GM18507 (cell line): ENCODE measurements at places on chromosomes 2 and 18.

GRCh38 chr2:217746808-217747207 lies 256.0 kb downstream of the TNS1 start:
- no peak for DNase-seq

GRCh38 chr18:25467226-25467987 lies 115.4 kb upstream of the ZNF521 start:
- no peak for DNase-seq

- DNase-seq = no peak
Measured at GRCh38 chr2:88400037-88400767, 52.3 kb downstream of the FOXI3 start.

- no peak for DNase-seq
Measured at GRCh38 chr18:74896390-74896991, 298.8 kb downstream of the ZNF407 start.

DNA sequence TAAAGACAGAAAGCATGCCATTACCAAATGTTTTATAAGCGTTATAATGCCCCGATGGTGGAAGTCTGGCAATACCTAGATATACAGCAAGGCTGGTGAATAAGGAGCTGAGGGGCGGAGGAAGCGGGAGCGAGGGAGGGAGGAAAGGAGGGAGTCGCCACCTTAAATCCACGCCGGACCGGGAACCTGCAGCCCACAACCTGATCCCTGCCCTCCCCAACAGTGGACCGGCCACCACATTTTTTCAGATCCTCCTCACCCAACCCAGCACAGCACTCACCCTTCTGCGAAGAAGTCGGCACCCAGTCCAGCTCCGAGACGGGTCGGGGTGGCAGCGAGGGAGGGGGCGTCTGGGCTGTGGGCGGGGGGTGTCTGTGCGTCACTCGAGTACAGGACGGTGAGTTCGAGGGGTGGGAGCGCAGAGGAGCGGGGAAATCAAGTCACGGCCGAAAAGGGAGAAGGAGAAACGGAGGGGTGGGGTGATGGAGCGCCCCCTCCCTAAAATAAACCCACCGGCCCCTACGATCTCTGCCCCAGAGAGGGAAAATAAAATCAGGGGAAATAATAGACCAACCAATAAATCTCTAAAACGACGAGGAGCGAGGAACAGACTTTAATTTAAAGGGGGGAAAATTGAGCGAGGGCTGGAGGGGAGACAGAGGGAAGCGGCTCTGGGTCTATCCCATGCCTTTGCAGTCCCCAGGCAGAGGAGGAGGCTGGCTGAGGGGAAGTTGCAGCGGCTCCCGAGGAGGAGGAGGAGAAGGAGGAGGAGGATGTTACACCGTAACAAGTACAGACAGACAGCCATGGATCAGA lies 96.5 kb upstream of the SERTAD2 start:
- no peak for DNase-seq

GRCh38 chr2:40244251-40244650 lies 207.6 kb downstream of the SLC8A1 start:
- no peak for DNase-seq

GRCh38 chr2:111665551-111666116 lies 218.4 kb downstream of the ANAPC1 start:
- DNase-seq = no peak

- no peak for DNase-seq
Measured at GRCh38 chr2:235373171-235373570, 120.7 kb upstream of the AGAP1 start.

- no peak for DNase-seq
Measured at GRCh38 chr2:100182494-100183361, 40.3 kb upstream of the AFF3 start.

- DNase-seq = no peak
Measured at GRCh38 chr2:57864926-57865325, 181.7 kb upstream of the VRK2 start.

GRCh38 chr18:59729781-59730180 lies 32.6 kb upstream of the CCBE1 start:
- DNase-seq = no peak

DNA sequence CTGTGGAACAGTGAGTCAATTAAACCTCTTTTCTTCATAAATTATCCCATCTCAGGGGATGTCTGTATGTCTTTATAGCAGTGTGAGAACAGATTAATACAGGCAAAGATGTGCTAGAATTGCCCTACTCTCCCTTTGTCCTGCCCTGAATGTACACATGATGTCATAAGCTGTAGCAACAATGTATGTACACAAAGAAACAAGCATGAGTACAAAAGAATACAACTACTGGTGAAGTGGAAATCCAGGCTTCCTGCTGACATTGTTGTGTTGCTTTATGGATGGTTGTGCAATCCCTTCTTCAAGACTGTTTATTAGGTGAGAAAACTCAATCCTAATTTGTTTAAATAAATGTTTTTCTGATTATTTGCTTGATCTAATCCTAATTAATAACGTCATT lies 446.6 kb downstream of the DSC3 start:
- DNase-seq = no peak

DNA sequence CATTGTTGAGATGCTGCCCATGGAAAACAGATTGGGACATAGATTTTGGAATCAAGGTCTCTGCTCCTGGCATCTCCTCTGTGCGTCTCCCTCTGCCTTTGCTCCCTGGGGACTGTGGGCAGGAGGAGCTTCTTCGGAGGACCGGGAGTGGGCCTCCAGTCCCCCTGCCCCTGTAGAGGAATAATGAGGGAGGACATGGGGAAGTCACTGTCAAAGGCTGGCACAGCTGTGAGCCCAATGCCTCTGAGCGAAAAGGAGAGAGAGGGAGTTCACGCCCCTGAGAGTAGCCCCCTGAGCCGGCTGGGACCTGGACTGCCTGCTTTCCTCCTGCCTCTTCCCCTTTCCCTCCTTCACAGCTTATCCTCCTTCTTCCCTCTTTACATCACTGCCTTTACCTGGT lies 195.0 kb downstream of the LOXHD1 start:
- no peak for DNase-seq

- no peak for DNase-seq
Measured at GRCh38 chr18:14577971-14578370, 34.6 kb upstream of the POTEC start.

DNA sequence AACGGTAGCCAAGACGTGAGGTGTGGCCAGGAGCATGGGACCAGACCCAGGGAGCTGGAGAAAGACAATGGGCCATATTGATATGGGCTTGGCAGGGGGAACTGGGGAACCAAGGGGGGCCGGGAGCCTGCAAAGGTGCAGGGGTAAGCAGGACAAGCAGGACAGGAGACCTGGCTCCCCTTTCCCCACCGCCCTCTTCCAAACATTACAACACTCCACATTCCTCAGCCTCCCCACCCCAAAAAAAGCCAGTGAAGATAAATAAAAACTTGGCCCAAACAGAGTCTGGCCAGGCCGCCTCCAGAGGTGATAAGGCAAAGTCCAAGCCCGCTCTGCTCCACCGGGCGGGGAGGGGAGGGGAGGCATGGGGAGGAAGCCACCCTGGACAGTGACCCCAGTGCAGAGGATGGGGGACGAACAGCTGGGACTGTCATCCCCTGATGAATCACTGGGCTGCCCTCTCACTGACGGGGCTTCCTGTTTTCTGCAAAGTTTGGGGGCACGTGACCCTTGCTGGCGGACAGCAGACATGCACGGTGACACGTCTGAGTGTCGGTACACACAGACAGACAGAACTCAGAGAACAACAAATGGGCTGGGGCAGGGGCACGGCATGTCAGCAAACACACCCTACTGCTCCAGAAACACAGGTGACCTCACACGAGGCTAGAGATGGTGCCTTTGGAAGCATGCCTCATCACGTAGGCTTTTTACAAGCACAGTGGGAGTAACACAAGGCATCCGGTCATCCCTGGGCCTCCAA lies 100.2 kb downstream of the TNS1 start:
- no peak for DNase-seq

DNA sequence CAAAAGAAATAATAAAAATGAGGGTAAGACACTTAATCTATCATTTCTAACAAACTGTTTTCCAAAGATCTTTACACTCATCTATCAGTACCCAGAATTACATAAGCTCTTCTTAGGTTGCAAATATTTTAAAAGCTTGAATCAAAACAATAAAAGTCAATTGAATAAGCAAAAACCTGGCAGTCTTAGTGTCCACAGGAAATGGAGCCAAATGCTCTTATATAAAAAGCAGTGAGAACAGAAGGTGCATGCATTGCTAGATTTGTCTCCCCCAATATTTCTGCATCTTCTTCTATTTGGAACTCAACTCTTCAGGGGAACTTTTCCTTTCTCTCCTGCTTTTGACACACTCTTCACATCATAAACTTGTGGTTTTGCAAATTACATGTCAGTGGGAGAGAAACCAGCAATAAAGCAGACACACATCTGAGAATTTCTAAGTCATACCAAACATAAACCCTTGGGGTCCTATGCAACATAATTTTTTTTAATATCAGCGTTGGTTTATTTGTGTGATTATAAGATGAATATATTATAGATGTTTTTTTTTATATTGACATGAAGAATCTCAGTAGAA lies 343.9 kb upstream of the ACVR2A start:
- no peak for DNase-seq

DNA sequence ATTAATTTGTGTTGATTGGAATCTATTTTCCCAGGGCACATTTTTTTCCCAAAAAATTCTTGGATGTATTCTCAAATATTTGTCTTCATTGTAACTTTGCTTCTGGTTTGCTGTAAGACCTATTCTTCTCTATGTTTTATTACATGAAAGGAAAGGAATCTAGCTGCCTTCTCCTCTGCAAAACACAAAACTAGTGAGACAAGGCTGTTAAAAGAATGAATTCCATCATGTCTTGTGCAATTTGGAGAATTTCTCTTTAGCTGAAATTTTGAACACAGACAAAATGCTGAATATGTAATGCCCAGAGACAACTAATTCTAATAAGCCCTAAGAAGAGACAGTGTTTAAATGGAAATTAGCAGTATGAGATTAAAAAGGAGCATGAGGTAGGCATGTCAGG lies 275.9 kb downstream of the CDH20 start:
- DNase-seq = no peak

DNA sequence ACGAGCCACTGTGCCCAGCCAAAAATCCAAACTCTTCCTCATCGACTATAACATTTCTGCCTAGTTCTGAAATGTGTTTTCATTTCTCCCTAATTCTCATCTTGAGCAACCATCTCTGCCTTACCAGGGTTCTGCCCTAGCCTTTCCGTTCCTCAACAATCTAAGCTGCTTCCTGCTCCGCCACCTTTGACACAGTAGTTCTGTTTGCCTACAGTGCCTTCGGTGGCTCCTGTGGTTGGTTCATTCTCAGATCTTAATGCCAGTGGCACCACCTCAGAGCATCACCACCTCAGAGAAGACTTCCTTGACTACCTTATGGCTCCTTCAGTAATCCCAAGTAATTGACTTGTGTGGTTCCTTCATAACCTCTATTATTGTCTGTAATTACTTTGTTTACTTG lies 3.8 kb downstream of the SOCS6 start:
- DNase-seq = no peak

GRCh38 chr2:163600801-163601200 lies 135.0 kb downstream of the FIGN start:
- no peak for DNase-seq

DNA sequence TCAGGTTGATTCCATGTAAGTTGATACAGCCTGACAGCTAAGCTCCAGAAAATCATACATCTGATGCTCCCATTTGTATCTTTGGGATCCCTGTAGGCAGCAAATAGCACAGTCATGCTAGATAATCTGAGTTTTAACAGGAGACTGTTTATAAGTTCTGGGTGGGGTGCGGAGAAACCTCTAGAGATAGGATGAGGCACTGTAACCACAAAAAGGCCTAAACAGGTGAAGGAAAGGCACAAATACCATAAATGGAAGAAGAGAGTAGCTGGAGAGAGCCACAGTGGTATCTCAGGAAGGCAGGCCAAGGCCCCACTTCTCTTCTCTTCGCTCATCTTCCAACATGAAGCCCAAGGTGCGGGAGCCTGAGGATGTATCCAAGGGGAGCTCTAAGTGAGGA lies 18.1 kb upstream of the B4GALT6 start:
- DNase-seq = no peak

GRCh38 chr2:73776869-73777519 lies 2.9 kb downstream of the DUSP11 start:
- DNase-seq = no peak

DNA sequence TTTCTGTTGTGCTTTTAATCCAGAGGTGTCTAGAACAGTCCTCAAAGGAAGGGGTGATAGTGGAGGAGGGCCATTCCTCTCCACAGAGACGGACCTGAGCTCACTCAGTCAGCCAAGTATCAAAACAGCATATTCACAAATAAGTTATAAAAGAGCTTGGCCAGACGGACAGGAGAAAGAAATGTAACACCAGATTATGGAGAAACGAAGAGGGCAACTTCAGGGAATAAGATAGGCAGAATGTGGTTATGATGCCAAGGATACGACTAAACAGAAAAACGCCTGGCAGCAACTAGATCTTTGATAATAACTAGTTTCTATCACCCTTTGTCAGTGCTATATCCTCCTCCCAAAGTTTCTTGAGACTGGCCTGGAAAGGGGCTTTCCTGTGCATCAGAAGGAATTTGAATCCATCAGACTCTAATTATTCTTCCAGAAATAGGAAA lies 42.5 kb downstream of the MAP4K3 start:
- DNase-seq = no peak

GRCh38 chr2:241867776-241868420 lies 1.6 kb upstream of the RTP5 start:
- DNase-seq = no peak
